ENCODE measurements at places on chromosomes 3 and 15.

GRCh38 chr3:111739311-111739911, 119.7 kb upstream of the PHLDB2 start:
- no peak for DNase-seq

DNA sequence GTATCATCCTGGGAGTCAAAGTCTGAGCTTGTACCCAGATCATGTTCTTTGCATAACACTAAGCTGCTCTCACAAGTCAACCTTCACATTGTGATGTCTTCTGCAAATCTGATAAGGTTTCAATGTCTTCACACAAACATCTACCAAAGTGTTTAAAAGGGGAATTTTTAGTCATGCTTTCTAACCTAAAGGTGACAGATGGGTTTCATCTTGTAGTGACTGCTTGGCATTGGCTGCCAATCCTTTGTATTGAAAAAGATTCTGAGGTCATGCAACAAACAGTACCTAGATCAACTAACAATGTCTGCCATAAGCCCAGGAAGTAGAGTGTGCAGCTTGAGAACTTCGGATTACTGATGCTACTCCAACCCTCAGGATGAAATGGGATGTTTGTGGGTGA, 43.6 kb upstream of the DIPK2A start:
- no peak for DNase-seq

GRCh38 chr3:151034303-151034702, 51.2 kb upstream of the MED12L start:
- DNase-seq = no peak

DNA sequence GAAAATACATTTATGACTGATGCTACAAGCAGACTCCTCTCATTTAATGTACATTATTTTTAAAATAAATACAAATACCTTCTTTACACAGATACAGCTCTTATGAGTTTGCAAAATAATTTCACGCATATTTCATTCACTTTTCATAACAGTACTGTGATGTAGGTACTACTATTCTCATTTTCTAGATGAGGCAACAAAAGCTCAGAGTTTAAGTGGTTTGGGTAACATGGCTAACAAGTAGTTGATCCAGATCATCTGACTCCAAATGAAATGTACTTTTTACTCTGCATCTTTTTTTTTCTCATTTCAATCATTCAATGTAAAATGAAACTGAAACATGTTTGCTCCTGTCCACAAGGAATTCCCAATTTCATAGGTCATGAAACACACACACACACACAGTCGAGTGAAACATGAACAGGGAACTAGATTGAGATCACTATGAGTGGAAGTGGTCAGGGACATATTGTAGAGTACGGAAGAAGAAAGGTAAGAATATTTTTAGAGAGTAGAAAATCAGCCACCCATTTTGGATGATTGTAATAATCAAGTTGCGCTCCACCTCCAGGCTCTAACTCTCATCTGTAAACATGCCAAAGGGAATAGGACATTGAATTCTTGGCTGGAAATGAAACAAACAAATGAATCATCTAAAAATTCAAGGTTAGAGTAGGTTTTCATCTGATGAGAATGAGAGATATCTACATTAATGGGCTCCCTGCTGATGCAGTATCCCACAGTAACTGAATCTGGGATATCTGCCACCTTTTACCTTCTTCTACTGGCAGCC, 92.4 kb downstream of the CLDN1 start:
- DNase-seq = no peak

DNA sequence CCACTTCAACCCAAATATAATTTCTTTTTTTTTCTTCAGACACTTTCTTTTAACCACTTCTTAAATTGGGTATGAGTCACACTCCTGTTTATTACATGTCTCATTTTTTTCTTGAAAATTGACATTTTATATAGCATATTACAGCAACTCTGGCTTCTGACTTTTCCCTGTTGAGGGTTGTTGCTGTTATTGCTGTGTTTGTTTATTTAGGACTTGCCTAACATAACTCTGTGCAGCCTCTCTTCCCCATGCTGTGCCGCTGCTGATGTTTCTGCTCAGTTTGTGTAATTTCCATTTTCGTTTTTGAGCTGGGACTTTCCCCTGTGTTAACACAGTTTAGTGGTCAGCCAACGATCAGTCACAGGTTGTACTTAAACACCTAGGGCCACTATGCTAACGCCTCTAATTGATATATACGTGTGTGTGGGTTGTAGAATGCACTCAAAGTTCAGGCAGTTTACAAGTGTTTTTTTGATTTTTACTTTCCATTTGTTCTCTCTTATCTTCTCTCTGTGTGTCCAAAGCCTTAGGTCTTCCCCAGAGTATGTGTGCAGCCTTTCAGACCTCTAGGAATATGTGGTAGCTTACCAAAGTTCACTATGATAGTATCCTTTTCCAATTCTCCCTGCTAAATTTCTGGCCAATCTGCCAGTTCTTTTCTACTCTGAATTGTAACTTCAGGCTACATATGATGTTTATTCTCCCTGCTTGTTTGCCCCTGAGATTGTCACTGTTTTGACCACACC, 337.2 kb downstream of the ZBTB20 start:
- DNase-seq = no peak
